ENCODE measurements at places on chromosomes 12 and 14.

- DNase-seq = no peak
Observed at GRCh38 chr14:59490756-59491155, 6.4 kb downstream of the JKAMP start.

DNA sequence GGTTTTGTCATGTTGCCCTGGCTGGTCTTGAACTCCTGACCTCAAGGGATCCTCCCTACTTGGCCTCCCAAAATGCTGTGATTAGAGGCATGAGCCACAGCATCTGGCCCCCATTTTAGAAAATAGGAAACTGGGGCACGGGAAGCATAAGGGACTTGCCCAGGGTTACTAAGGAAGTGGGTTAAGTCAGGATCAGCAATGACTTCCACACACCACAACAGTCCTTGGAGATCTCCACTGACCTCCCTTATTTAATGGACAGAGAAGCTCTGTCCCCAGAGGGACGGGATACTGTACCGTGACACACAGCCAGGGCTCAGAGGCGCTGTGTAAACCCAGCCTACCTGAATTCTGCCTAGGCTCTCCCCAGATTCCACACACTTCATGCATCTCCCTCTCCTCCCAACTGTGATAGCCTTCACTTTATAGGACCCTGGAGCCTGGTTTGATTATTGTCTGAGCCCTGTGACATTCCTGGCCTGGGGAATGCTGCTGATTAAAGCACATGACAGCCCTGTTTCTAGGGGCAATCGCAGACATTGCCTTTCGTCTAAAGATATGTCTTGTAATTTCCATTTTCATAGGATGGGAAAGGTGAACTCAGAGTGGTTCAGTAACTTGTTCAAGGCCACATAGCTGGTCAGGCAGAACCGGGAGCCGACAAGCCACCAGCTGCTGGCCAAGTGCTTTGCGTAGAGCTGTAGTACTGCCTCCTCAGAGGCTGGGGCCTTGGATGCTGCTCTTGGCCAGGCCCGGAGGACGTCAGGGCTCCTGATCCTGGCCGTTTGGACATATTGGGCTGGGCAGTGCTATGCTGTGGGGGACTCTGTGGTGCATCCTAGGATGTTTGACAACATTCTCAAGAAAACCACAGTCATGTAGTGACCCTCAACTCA is 20.8 kb downstream of the SERPINA1 start:
- DNase-seq = no peak

DNA sequence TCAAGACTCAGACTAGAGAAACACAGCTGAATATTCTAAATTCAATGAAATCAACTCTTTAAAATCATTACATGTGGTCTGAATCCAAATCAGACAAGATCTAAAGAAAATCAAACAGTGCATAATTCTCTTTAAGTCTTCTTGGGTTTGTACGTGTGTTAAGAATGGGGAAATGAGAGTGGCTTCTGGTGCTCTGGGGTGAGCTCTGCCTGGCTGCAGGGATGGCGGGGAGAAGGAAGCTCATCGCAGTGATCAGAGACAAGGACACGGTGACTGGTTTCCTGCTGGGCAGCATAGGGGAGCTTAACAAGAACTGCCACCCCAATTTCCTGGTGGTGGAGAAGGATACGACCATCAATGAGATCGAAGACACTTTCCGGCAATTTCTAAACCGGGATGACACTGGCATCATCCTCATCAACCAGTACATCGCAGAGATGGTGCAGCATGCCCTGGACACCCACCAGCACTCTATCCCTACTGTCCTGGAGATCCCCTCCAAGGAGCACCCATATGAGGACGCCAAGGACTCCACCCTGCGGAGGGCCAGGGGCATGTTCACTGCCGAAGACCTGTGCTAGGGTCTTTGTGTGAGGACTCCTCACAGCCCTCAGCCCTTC is 20.9 kb downstream of the SENP1 start:
- DNase-seq = no peak

DNA sequence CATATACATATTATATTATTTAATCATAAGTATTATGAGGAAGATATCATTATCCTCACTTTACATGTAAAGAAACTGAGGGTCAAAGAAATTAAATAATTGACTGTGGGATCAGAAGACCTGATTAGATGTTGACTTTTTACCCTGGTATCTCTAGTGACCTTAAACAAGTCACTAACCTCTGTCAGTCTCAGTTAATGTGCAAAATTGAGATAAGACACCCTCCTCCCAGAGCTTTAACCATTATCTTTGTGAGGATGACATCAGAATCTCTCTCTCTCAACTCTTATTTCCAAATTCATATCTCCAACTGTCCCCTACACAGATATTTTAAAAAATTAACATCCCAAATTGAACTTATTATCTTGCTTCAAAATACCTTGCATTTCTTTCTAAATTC is 177.8 kb downstream of the KLHL28 start:
- DNase-seq = no peak

DNA sequence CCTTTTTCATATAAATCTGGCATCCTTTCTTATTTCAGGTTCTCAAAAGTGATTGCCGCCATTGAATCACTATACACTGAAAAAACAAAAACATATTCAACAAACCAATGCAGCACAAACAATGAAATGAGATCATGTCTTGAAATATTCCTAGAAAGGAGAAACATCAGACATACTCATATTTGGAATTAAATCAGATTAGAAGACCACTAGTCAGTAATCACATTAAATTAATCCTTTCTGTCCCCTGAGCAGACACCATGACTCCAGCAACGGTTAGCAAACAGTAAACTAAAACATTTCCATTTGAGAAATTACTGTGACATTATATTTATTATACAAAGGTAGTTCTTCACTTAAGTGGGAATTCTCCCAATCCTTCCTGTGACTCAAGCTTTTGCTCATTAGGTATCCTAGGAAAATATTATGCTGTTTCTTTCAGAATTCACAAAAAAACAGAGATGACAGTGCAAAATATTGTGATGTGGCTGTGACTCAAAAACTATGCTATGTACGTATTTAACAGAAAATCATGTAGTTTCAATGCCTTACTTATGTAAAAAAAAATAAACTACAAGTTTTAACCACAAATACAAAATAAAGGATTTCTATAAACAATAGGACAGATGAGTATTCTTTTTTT is 29.7 kb downstream of the CPNE8 start:
- no peak for DNase-seq
